Calu3 (cell line): ENCODE measurements at places on chromosomes 16 and 17.
A peak's percentile ranks its signal among the peaks of the same experiment; 100 is the strongest.

- DNase-seq: no peak
Observed at GRCh38 chr16:11619327-11619851, 32.7 kb upstream of the LITAF start.

DNA sequence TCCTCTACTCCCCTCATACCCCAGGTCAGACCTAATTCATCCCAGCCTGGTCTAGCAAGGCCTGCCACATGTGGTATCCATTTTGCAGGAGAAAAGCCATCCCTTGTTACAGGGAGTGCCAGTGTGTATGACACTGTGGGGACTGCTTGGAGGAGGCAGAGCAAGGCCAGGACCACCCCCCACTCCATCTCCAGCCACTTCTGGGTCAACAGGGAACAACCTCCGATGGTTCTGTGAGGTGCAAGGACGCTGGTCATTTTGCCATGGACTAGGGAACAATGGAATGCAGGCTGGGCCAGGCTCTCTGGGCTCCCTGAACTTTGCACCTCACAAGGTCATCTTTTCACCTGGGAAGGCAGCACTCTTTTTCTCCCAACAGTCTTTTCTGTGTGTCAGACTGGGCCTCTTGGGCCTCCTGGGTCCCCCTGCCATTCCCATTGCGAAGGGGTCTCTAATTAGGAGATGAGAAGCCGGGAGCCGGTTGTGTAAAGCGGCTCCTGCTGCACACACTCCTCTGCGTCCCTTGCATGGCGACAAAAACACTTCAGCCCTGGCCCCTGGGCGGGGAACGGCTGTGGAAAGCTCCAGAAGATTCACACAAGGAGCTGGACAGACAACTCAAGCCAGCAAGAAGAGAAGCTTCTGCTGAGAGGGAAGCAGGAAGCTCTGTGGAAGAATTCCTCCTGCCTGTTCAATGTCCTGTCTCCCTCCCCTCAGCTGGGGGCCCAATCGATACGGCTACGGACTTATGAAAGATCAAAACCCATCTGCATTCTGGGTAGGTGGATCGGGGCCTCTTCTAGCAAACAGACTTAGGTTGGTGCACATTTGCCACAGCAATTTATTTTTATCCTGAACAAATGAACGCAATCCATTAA, 38.5 kb upstream of the MTSS2 start:
- DNase-seq: no peak

DNA sequence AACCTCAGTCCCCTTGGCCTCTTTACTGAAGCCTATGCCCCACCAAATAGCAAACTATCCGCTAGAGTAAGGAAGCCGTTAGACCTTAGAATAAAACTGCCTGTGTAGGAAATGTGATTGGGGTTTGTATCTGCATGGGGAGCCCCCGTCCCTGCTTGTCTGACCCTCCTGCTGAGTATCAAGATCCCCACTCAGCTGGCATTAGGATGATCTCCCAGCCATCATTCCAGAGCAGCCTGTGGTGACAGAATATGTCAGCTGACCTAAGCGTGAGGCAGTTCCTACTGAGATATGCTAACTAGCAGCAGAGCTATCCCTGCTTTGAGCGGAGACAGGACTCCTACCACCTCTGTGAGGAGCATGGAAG, 645 bp upstream of the GFOD2 start:
- peak; percentile 22 for DNase-seq

DNA sequence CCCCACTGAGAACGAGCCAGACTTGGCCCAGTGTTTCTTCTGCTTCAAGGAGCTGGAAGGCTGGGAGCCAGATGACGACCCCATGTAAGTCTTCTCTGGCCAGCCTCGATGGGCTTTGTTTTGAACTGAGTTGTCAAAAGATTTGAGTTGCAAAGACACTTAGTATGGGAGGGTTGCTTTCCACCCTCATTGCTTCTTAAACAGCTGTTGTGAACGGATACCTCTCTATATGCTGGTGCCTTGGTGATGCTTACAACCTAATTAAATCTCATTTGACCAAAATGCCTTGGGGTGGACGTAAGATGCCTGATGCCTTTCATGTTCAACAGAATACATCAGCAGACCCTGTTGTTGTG, 631 bp downstream of the BIRC5 start:
- no peak for DNase-seq

GRCh38 chr17:794876-795275, 12.7 kb downstream of the MRM3 start:
- DNase-seq: peak; percentile 64

DNA sequence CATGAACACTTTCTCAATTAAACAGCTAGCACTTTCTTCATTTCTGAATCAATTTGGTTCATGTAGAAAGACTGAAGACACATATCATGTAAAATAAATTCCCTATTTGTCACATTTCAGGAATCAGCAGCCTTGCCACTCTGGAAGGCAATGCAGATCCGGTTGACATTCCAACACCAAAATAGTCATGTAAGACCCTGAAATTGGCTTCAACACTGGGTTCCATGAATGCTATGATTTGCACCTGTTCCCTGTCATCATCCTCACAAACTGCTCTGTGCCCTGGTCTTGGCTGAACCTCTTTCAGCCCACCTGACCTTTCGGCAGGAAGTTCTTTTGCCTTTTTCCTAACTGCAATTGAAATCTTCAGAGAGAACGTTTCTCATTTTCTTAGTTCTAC, 156.9 kb downstream of the CDH8 start:
- no peak for DNase-seq

DNA sequence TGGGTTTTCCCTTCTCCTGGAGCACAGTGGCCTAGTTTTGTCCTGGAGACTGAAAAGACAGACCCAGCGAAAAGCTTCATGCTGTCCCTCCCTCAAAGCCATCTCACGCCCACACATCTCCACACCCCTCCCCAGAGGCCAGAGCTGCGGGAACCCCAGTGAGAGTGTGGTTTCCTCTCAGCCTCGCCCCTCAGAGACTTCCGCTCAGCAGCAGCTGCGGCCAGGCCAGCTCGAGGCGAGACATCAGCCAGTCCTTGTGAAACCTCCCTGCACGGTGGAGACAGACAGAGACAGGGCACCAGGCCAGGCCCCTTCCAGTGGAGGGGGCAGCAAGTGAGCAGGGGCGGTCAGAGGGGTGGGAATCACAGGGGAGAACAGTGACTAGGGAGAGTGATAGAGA, 77.0 kb upstream of the TNRC6C start:
- DNase-seq: peak; percentile 11

DNA sequence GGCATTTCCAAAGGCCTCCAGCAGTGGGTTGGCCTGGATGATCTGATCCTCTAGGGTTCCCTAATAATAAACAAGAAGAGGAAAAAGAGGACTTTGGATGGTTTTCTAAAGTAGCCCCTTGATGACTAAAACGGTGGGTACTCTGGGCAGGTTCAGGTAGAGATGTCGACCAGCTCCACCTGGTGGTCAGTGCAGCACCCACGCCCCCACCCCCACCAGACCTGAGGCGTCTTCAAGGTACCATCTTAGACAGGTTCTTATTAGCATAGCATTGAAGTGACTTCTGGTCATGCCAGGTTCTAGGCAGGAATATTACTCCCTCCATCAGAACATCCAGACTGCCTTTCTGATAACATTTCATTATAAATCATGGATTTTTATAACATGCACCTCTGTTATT, 15.0 kb downstream of the MYH13 start:
- peak; percentile 1 for DNase-seq

DNA sequence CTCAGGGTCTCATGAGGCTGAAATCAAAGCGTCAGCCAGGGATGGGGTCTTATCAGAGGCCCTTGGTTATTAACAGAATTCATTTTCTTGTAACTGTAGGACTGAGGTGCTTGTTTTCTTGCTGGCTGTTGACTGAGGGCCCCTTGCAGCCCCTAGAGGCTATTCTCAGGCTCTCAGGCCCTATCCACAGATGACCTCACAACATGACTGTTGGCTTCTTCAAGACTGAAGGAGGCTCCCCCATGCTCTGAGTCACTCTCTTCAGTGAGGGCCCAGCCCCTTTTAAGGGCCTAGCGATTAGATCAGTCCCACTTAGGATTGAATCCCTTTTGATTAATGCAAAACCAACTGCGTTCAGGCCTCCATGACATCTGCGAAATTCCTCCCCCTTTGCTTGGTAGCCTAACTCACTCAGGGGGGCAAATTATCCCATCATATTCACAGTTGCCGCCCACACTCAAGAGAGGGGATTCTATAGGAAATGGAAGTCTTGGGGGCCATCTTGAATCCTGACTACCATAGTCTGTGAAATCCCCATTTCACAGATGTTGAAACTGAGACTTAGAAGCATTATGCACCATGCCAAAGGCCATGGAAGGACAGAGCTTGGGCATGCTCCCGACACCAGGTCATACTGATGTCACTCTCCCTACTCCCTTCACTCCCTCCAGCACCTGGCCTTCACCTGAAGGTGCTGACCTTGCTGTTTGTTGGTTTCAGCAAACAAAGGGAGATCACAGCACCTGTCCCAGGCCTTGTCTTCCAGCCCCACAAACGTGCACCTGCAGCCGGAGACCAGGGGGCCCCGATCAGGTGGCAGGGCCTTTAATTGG, 592.3 kb downstream of the MAF start:
- DNase-seq: no peak

- no peak for DNase-seq
Observed at GRCh38 chr17:69815406-69815805, 259.6 kb upstream of the KCNJ16 start.

DNA sequence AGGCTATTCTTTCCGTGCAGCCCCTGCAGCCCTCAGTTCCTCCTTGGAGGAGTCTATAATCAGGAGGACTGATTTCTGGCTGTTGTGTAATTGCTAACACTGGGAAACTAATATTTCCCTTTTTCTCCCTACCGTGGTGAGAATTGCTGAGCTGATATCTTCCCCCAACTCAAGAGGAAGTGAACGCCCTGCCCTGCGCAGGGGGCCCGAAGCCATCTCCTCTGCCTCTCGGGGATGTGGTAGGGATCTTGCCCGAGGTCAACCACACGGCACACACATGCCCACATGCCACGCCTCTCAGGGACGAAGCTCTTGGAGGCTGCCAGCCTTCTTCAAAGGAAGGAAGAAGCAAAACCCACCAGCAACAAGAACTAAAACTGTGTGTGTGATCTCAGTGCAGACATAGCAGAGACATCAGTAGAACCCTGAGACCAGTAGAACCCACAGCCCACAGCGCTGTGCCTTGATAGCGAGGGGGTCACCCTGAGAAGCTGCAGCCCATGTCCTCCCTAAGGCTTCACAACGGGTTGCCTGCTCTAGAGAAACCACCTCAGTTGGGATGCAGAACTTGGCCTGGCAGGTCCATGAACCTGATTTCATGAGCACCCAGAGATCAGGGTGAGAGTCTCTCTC, 8.9 kb upstream of the ULK2 start:
- no peak for DNase-seq

DNA sequence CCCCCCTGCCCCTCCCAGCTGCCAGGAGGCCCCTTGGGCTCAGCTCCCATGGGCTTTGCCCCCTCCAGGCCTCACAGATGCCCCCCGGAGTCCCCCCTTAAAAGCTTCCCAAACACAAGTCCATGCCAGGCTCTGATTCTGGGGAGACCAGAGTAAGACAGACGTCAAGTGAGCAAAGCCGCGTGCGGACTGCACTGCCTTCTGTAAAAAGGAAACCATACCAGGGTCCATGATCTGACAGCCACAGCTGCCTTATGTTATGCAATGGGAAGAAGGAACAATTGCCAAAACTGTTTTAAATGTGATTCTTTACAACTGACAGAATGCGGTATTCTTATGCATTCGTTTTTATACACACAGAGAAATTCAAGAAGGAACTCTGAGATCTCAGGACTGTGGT, 17.9 kb upstream of the HEXD start:
- no peak for DNase-seq

DNA sequence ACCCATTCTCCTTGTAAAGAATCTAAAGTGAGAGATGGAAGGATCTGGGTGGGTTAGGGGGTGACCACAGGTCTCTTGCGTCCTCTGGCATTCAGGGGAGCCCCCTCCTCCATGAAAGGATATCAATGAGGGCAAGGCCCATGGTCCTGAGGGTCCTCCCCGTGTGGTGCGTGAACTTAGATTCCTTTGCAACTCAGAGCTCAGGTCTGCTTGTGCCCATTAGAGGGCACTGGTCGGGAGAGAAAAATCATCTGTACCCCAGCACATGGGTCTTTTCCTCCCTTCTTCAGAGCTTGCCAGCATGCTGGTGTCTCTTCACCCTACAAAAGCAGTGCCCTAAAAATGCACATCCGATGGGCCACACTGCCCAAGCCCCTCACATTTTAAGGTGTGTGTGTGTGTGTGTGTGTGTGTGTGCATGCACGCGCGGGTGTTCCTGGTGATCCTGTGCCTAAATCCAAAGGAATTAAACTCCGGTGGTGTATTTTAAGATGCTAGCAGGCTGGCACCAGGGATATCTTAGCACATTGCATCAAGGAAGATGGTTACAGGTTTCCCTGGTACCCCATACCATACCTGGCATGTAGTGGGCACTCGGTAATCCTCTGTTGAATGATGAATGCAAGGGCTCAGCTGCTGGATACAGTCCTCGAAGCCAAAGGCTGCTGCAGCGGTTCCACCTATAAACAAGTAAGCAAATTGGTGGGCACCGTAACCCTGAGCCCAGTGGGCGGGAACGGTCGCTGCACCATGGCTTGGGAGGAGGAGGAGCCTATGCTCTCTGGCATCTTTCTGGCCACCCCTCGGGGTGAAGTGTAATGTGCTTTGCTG, 4.7 kb downstream of the C1QTNF1 start:
- DNase-seq: no peak

- DNase-seq: no peak
Observed at GRCh38 chr16:49495596-49496355, 122.2 kb downstream of the C16orf78 start.

- no peak for DNase-seq
Observed at GRCh38 chr16:4746991-4747574, 12.7 kb downstream of the DNAAF8 start.

DNA sequence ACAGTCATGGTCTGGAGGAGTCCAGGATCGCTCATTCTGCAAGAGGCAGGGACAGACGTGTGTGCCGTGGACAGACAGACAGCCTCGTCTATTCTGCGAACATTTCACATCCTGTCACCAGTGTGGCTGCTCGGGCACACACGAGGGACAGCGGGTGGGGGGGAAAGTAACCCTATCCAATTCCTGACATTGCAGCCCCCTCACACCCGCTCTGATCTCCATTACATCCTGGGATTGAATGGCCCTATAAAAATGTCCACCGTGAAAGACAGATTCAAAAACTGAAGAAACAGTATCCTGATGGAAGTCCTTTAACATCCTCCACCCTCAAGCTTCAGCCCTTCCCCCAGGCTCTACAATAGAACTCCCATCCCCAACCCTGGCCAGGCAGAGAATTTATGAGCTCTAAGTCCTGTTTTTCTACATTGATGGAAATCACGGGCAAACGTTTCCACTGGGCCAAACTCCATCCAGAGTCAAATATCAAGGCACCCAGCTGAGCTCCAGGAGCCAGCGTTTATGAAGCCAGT, 39.4 kb downstream of the HS3ST3A1 start:
- DNase-seq: no peak

DNA sequence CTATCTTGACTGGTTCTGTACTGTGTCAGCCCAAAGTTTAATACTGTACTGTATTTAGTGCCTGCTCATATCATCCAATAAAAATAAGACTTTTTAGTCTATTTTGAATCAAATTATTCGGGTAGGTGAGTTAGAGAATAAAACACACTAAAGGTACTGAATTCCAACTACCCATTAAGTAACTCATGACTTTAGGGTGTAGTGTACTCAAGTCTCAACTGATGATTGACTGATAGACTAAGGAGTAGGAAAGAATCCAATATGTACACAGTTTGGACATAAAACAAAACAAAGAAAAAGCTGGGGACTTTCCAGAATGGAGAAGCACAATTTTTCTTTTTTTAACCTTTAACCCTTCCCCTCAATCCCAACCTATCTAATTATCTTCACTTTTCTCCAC, 4.1 kb downstream of the EZH1 start:
- no peak for DNase-seq

GRCh38 chr17:55272711-55273578, 8.2 kb downstream of the HLF start:
- no peak for DNase-seq
